Left colon (tissue), 2 donors: ENCODE measurements at places on chromosomes 13 and 19. TPM values are rescaled to one million over a fixed set of nuclear protein-coding genes. Genes with fewer than 3 reads are reported as not detected.

PLPPR3 gene
- total RNA-seq = not detected

PRKCG gene
- not detected for total RNA-seq

NTF4 gene
- not detected for total RNA-seq

ZNF358 gene
- total RNA-seq = 37.8 TPM

MIA gene
- total RNA-seq = not detected

PVR gene
- total RNA-seq = 35.7 TPM

OVOL3 gene
- total RNA-seq = not detected

SHC2 gene
- total RNA-seq = 4.7 TPM

RNF225 gene
- total RNA-seq = not detected

FGF21 gene
- not detected for total RNA-seq

THSD8 gene
- 4.4 TPM for total RNA-seq

IL17D gene
- total RNA-seq = 1.7 TPM

HCN2 gene
- 0.15 TPM for total RNA-seq

ATP4A gene
- not detected for total RNA-seq

ZNF177 gene
- total RNA-seq = 0.53 TPM

ZFR2 gene
- total RNA-seq = not detected

ZSCAN22 gene
- total RNA-seq = 2.8 TPM

PNMA8B gene
- 0.21 TPM for total RNA-seq

SLITRK1 gene
- total RNA-seq = not detected

PCDH20 gene
- total RNA-seq = 4.7 TPM

KLK2 gene
- total RNA-seq = 0.12 TPM

EHD2 gene
- total RNA-seq = 29.6 TPM

ZMYM2 gene
- 69.2 TPM for total RNA-seq

TTC9B gene
- total RNA-seq = 0.37 TPM

PSG11 gene
- total RNA-seq = not detected

TMEM150B gene
- total RNA-seq = 50.2 TPM

RDH8 gene
- total RNA-seq = not detected

ARHGEF18 gene
- total RNA-seq = 106 TPM

GPR32 gene
- total RNA-seq = not detected

PCP2 gene
- not detected for total RNA-seq

FBXO27 gene
- not detected for total RNA-seq
